CD4-positive, alpha-beta T cell (primary cell): ENCODE measurements at places on chromosomes 5 and 9. TPM values are rescaled to one million over a fixed set of nuclear protein-coding genes. Genes with fewer than 3 reads are reported as not detected.

DNA sequence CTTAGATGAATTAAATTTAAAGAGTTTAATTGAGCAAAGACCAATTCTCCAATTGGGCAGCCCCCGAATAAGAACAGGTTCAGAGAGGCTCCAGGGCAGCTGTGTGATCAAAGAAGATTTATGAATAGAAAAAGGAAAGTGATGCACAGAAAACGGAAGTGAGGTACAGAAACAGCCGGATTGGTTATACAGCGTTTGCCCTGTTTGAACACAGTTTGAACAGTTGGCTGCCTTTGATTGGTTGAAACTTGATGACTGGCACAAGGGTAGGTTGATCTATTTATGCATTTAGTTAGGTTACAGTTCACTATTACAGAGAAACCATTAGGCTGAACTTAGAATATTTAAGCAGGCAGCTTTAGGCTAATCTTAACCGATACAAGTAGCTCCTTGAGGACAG, 29.5 kb downstream of the NIM1K start:
- no peaks in the 10 kb centered on the region for H3K27me3 ChIP-seq
- no peak overlapping the region for H3K4me3 ChIP-seq
- no peaks in the 10 kb centered on the region for H3K36me3 ChIP-seq

GRCh38 chr5:96548905-96549304, 113.3 kb upstream of the CAST start:
- peaks cover 6% of the 10 kb centered on the region for H3K4me1 ChIP-seq
- DNase-seq, result no peak
- H3K27me3 ChIP-seq, result no peaks in the 10 kb centered on the region

DAB2 gene
- 0.31 TPM for total RNA-seq

ZFP2 gene
- 0.36 TPM for total RNA-seq

SLC1A1 gene
- total RNA-seq, result 0.11 TPM

DNA sequence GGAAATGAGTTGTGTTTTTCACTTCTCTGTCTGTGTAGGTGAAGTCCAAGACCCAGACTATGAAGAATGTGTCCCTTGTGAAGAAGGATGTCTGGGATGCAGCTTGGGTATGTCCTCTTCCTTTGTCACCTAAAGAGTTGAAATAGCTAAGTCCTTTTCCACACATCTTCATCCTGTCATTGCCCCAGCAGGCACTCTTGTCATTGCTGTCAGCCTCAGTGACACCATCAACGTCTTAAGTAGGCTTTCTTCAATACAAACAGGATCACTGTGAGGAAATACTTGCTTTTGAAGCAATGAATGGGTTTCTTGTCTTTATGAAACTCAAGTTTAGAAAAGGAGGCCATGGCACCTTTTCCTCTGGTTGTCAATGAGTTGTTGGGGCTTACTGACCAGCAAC, 153.6 kb downstream of the RFK start:
- H3K27ac ChIP-seq, result no peak overlapping the region
- no peaks in the 10 kb centered on the region for H3K27me3 ChIP-seq
- no peak overlapping the region for H3K4me3 ChIP-seq
- no peak for DNase-seq

DNA sequence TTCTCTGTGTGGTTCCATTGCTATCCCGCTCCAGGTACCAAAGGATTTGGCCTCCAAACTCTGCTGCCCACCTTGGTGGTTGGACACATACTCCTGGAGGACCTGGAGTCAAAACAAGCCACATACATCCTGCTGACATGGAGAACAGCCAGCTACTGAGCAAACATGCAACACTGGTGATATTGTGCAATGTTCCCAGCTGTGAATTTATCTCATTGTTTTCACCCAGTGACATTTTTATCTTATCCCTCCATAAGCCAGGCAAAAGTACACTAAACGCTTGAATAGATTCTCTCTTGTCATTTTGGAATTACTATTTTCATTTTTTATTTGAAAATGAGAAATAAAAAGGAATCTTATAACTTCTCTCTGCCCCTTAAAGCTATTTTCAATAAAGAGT, 11.1 kb upstream of the CTSL start:
- peaks cover 29% of the 10 kb centered on the region for H3K4me1 ChIP-seq
- no peak overlapping the region for H3K4me3 ChIP-seq
- no peak overlapping the region for H3K27ac ChIP-seq
- no peak for DNase-seq

- no peak overlapping the region for H3K27ac ChIP-seq
- H3K36me3 ChIP-seq, result no peaks in the 10 kb centered on the region
- H3K4me3 ChIP-seq, result no peak overlapping the region
- no peaks in the 10 kb centered on the region for H3K4me1 ChIP-seq
These were observed 140.9 kb upstream of the TLX3 start for GRCh38 chr5:171168171-171168570.

- DNase-seq, result no peak
- peaks cover 3% of the 10 kb centered on the region for H3K36me3 ChIP-seq
- H3K27ac ChIP-seq, result no peak overlapping the region
- no peaks in the 10 kb centered on the region for H3K27me3 ChIP-seq
These were observed 16.3 kb downstream of the LARP1 start for GRCh38 chr5:154771383-154771901.

DNA sequence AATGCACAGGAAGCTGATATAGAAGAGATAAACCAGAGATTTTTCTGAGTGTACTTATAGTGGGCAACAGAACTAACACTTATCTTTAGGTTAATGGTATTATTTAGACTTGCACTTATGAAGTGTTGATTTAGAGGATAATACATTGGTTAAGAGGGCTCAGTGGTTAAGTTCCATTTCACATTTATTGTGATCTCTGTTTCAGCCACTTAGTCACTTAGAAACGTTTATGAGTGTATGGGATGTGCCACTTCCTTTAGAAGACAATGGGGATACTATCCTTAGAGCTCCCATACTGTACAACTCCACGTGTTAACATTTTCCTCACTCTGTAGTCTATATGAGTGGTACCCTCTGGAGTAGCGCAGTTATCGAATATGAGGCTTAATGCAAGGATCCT, 57.5 kb downstream of the PIP5K1B start:
- DNase-seq, result no peak
- H3K27ac ChIP-seq, result no peak overlapping the region
- H3K27me3 ChIP-seq, result no peaks in the 10 kb centered on the region
- H3K4me1 ChIP-seq, result no peaks in the 10 kb centered on the region
- no peaks in the 10 kb centered on the region for H3K36me3 ChIP-seq
- H3K4me3 ChIP-seq, result no peak overlapping the region

CCNI2 gene
- total RNA-seq, result 8.8 TPM

SH3TC2 gene
- not detected for total RNA-seq

DNA sequence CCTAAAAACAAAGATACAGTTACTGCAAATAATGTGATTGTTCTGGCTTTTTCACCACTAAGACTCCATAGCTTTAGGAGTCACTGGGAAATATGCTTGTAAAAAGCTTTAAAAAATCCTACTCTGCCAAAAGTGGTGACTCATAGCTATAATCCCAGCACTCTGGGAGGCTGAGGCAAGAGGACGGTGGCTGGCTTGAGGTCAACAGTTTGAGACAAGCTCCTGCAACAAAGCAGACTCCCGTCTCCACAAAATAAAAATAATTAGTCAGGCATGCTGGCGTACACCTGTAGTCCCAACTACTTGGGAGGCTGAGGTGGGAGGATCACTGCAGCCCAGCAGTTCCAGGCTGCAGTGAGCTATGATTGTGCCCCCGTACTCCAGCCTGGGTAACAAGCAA, 406.4 kb downstream of the HTR1A start:
- no peak for DNase-seq
- H3K36me3 ChIP-seq, result no peaks in the 10 kb centered on the region
- no peak overlapping the region for H3K4me3 ChIP-seq
- H3K4me1 ChIP-seq, result no peaks in the 10 kb centered on the region
- H3K27ac ChIP-seq, result no peak overlapping the region
- no peaks in the 10 kb centered on the region for H3K27me3 ChIP-seq

- DNase-seq, result no peak
- no peaks in the 10 kb centered on the region for H3K27me3 ChIP-seq
- H3K4me3 ChIP-seq, result no peak overlapping the region
- H3K4me1 ChIP-seq, result no peaks in the 10 kb centered on the region
These were observed 112.8 kb downstream of the ARHGAP26 start for GRCh38 chr5:142883025-142883424.

- no peak overlapping the region for H3K4me3 ChIP-seq
- H3K27me3 ChIP-seq, result peaks cover 88% of the 10 kb centered on the region
- no peaks in the 10 kb centered on the region for H3K36me3 ChIP-seq
- no peak for DNase-seq
- H3K27ac ChIP-seq, result no peak overlapping the region
- H3K4me1 ChIP-seq, result peaks cover 32% of the 10 kb centered on the region
These were observed 2.6 kb upstream of the FOXB2 start for GRCh38 chr9:77016526-77017504.

DNA sequence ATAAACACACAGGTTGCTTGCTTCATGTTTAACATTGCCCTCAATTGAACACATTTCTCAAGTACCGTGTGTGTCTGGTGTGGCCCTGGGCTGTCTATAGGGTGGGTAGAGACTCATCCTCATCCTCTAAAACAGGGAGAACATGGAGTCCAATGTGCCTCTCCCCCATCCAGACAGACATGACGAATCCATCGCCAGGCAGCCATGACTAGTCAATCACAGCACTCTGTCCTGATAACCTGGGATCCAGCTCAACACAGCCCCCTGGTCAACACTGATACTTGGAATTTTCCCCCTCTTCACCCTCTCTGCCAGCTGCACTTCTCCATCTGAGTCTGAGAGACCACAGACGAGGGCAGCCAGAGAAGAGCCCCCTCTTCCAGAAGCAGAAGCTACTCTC, 10.7 kb upstream of the NTNG2 start:
- no peak for DNase-seq
- H3K4me1 ChIP-seq, result no peaks in the 10 kb centered on the region
- no peaks in the 10 kb centered on the region for H3K36me3 ChIP-seq
- peaks cover 17% of the 10 kb centered on the region for H3K27me3 ChIP-seq
- H3K27ac ChIP-seq, result no peak overlapping the region

CTXN3 gene
- not detected for total RNA-seq

DNA sequence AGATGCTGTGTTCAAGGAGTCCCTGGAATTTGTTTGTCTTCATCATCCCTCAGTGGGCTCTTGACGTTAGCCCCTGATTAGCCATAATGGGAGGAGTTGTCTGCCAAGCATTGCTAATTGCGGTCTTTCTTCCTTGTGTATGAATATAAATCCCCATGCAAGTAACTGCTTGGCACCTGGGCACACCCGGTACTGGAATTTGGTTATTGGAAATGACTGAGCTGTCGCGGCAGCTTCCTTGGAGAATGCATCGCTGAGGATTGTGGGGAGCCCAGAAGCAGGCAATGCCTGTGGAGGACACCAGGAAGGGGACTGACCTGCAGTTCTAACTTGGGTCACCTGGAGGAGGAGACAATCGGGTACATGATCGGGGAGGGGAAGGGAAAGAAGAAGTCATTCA, 53.3 kb upstream of the CTSL start:
- H3K36me3 ChIP-seq, result no peaks in the 10 kb centered on the region
- H3K4me1 ChIP-seq, result no peaks in the 10 kb centered on the region
- no peak overlapping the region for H3K27ac ChIP-seq
- H3K27me3 ChIP-seq, result no peaks in the 10 kb centered on the region
- no peak overlapping the region for H3K4me3 ChIP-seq

GRCh38 chr9:129626625-129627284, 792 bp downstream of the NTMT1 start:
- H3K4me3 ChIP-seq, result peak overlapping the region; percentile 75
- H3K4me1 ChIP-seq, result peaks cover 74% of the 10 kb centered on the region
- H3K27me3 ChIP-seq, result peaks cover 4% of the 10 kb centered on the region
- peak overlapping the region; percentile 98 for H3K27ac ChIP-seq
- peak; percentile 32 for DNase-seq
- H3K36me3 ChIP-seq, result peaks cover 22% of the 10 kb centered on the region

DNA sequence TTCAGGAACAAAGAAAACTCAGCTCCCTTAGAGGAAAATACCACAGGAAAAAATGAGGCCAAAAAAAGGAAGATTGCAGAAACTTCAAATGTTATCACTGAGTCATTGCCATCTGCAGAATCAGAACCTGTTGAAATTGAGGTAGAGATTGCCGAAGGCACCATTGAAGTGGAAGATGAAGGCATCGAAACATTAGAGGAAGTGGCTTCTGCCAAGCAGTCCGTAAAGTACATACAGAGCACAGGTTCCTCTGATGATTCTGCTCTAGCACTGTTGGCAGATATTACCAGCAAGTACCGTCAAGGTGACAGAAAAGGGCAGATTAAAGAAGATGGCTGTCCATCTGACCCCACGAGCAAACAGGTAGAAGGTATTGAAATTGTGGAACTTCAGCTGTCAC, 30.8 kb upstream of the NIM1K start:
- H3K4me3 ChIP-seq, result no peak overlapping the region
- no peak overlapping the region for H3K27ac ChIP-seq
- peaks cover 40% of the 10 kb centered on the region for H3K36me3 ChIP-seq
- H3K27me3 ChIP-seq, result no peaks in the 10 kb centered on the region

DNA sequence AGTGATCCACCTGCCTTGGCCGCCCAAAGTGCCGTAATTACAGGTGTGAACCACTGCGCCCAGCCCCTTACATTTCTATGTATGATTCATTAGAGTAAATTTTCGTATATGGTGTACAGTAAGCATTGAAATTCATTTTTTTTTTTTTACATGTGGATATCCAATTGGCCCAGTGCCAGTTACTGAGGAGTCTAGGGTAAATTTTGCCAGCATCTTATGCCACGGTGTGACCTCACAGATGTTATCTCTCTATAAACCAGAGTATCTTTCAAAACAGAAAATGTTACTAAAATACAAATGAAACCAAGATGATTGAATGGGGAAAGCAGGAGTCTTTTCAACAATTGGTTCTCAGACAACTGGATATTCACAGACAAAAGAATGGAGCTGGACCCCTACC, 64.7 kb downstream of the IPPK start:
- no peaks in the 10 kb centered on the region for H3K4me1 ChIP-seq
- H3K27ac ChIP-seq, result no peak overlapping the region
- H3K36me3 ChIP-seq, result no peaks in the 10 kb centered on the region
- H3K27me3 ChIP-seq, result no peaks in the 10 kb centered on the region

PCDHB16 gene
- total RNA-seq, result not detected

IL9 gene
- not detected for total RNA-seq

COQ4 gene
- 20.7 TPM for total RNA-seq

- H3K27me3 ChIP-seq, result no peaks in the 10 kb centered on the region
- H3K4me3 ChIP-seq, result no peak overlapping the region
- DNase-seq, result no peak
- H3K27ac ChIP-seq, result no peak overlapping the region
- H3K4me1 ChIP-seq, result no peaks in the 10 kb centered on the region
These were observed 76.7 kb downstream of the ITGA1 start for GRCh38 chr5:52864371-52864770.

- no peak for DNase-seq
- no peak overlapping the region for H3K27ac ChIP-seq
- H3K27me3 ChIP-seq, result no peaks in the 10 kb centered on the region
- no peak overlapping the region for H3K4me3 ChIP-seq
- no peaks in the 10 kb centered on the region for H3K36me3 ChIP-seq
These were observed 99.8 kb upstream of the SARDH start for GRCh38 chr9:133837627-133838597.

ADAMTS12 gene
- total RNA-seq, result not detected

- no peaks in the 10 kb centered on the region for H3K36me3 ChIP-seq
- H3K27me3 ChIP-seq, result no peaks in the 10 kb centered on the region
- no peak overlapping the region for H3K27ac ChIP-seq
These were observed 244.0 kb downstream of the YTHDC2 start for GRCh38 chr5:113757508-113757907.
